ENCODE measurements at places on chromosomes 11 and 22. TPM values are rescaled to one million over a fixed set of nuclear protein-coding genes. Genes with fewer than 3 reads are reported as not detected.

DNA sequence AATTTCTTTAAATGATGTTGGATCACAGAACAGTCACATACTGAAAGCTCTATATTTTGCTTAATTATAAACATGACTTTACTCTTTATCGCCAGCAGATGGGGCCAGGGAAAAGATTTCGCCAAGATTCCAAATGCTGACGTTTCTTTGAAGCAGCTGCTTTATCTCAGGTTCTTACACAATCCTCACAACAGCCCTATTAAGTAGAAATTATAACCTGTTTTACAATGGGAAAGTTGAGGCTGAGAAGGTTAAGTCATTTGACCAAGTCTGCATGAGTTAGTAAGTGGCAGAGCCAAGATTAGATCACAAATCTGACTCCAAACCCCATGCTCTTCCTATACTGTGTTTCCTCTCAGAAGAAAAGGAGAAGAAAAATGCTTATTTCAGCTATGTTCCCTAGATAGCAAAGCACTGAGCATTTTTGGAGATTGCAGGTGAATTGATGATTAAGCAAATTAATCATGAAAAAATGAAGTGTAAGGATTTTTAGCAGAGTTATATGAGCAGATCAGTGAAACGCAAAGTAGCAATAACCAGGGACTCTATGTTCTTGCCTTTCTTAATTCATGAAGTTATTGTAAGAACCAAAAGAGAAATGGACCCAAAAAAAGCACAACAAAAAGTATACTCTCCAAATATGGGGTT, 79.0 kb downstream of the AASDHPPT start:
- no peak for ATAC-seq

- ATAC-seq, result peak; percentile 13
Measured at GRCh38 chr11:107844041-107844440, 14.5 kb downstream of the SLC35F2 start.

DNA sequence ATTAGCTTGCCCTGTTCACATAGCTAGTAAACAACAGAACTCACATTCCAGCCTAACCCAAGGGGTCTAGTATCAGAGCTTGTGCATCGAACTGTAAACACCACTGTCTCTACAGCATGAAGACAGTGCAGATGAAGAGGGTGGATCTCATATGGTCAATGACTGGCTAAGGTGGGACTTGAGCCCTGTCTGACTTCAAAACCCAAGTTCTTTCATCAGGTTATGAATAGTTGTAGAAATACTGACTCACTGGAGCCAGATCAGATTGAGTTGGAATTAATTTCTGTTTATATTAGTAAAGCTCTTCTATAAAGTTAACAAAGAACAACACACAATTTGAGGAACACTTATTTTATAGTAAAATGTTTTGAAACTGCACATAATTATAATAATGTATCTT, 161.7 kb upstream of the ARHGAP20 start:
- no peak for ATAC-seq

GRCh38 chr22:49154433-49154832, 673.2 kb downstream of the BRD1 start:
- no peak for ATAC-seq

GRCh38 chr11:15499674-15500073, 385.0 kb downstream of the INSC start:
- ATAC-seq, result no peak

GRCh38 chr11:61919705-61920631, 2.6 kb upstream of the RAB3IL1 start:
- no peak for ATAC-seq

- no peak for ATAC-seq
Measured at GRCh38 chr22:19769393-19769715, 8.8 kb downstream of the TBX1 start.

DNA sequence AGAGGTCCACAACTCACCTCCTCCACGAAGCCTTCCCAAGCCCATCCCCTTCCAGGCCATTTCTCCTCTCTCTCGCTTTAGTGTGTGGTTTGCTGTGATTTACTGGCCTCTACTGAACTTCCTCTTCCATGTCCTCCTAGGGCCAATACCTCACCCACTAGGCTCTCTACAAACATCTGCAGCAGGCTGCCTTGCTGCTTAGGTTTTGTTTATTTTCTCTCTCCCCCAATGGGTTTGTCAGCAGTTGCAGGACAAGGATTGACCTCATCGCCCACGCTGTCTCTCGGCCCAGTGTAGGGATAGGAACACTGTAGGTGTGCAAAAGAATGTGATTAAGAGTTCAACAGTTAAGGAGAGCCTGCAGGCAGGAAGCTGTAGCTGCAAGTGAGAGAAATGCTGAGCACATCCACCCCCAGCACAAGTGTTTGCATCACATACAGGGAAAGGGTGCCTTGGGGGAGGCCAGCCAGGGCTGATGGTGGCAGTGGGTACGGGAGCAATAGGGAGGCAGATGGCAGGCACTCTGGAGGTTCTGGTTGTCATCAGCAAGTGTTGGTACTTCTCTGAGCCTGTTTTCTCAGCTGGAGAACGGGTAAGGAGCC, 1.4 kb downstream of the PC start:
- ATAC-seq, result no peak

DNA sequence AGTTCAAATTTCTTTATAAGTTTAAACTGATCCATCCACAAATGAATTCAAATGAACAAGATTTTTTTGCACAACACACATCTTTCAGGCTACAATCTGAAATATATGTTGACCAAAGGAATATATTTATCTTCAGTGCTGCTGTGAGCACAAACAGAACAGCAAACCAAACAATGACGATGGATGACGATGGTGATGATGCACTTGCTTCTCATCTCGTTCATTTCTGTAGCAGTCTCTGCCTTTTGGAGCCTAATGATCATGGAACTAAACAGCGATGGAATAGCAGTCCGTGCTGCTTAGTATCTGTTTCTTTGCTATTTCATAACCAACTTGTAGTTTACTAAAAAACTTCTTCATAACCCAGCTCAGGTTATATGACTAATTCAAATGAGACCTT, 220.7 kb upstream of the BLID start:
- no peak for ATAC-seq

DNA sequence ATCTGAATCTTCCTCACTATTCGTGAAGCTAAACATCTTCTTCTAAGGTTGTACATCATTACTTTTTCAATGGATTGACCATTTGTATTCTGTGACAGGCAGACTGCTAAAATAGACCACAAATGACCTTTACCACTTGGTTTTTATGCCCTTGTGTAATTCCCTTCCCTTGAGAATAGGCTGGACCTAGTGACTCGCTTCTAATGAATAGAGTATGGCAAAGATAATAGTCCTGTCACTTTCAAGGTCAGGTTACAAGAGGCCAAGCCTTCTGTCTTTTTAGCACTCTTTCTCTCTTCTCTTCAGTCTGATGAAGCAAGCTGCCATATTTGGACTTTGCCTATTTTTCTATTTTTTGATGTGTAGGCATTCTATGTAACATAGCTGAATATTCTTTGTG, 492.9 kb downstream of the SOX6 start:
- ATAC-seq, result no peak

GRCh38 chr22:36900880-36901279, 12.5 kb upstream of the CSF2RB start:
- no peak for ATAC-seq

DNA sequence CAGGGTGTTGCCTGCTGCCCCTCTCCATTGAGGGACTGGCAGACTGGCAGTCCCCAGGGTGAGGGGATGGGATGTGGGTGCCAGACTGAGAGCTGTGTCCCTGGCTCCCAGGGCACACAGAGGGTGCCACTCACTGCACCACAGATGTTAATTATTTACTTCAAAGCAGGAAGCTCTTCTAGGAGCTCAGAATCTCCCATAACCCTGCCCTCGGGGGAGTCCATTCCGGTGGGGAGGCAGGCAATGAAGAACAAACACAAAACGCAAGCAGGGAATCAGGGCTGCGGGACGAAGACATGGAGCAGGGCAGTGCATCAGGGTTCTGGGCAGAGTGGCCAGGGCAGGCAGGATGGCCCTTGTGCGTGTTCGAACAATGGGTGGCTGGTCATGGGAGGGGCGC, 24.4 kb upstream of the FLRT1 start:
- no peak for ATAC-seq

DNA sequence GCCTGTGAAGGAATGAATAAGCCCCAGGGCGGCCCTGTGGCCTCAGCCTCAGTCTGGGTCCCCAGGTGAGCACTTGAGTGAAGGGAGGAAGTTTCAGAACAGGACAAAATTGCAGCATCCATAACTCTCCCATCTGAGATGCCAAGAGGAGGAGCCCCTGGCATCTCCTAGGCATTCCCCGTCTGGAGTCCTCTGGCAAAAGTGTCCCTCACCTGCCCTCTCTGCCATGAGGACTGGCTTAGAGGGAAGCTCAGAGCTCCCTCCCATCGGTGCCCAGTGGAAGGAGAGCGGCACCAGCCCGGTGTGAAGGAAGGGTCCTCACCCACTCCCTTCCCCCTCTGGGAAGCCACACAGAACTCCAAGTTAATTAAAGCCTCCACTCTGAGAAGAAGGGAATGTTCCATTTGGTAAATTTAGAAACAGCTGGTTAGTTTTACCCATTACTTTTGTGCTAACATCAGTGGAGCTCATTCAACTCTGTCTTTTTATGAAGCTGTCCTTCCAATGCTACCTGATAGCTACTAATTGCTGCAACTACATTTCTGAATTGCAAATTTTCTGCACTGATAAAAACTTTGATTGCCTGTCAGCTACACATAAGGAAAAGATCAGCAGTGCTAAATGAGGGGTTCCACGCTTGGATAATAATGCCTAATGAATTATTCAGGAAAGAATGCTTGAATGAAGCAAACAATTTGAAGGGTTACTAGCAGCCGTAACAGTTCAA, 123.3 kb upstream of the RCN1 start:
- no peak for ATAC-seq

GRCh38 chr11:78415338-78415737, 2.3 kb downstream of the GAB2 start:
- no peak for ATAC-seq

DNA sequence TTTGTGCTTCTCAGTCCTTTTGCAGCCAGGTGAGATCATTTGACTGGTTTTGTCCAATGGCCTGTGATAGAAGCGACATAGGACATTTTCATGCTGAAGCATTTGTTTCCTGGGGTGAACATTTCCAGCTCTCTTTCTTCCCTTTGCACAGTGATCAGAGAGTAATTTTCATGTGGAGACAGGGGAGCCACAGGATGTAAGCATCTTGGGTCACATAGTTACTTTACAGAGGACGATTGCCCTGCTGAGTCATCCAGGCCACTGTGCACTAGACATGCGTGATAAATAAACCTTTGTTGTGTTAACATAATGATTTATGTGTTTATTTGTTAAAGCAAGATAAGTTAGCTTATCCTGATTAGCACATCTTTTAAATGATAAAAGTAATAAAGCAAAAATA, 263.5 kb upstream of the CCDC179 start:
- ATAC-seq, result no peak

DNA sequence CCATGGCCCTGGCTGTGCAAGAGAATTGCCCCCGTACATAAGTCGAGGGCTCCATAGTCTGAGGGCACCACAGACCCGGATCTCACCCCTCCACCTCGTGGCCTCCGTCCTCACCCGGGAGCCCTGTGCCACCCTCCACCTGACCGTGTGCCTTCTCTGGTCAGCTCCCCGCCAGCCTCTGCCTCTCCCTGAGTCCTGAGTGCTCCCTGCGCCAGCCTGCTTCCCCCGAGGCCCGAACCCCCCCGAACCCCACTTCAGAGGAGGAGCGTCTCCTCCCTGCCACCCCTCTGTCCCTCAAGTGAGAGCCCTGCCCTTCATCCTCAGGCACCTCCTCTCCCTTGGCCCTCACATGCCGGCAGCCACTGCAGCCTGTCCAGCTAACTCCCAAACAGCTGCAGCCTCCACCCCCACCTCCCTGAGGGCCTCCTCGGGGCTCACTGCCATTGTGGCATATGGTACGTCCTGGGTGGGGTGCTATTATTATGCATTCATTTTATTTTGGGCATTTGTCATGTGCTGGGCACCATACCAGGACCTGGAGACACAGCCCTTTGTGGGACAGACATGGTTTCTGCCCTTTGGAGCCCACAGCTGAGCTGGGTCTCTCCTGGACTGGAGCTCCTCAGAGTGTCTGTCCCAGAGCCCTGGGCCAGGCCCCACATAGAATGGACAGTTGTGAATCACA, 67.2 kb downstream of the MYO7A start:
- ATAC-seq, result no peak

GRCh38 chr11:128500493-128500892, 86.9 kb downstream of the ETS1 start:
- no peak for ATAC-seq

Gene SLC7A4
- not detected for total RNA-seq

Gene JAML
- total RNA-seq, result 74.0 TPM

Gene CREBZF
- total RNA-seq, result 56.7 TPM

Gene SLC5A4
- total RNA-seq, result not detected

Gene CST6
- total RNA-seq, result not detected

Gene ELMOD1
- not detected for total RNA-seq

Gene ADORA2A
- total RNA-seq, result 25.9 TPM

Gene YPEL4
- 1.5 TPM for total RNA-seq

Gene E2F8
- 15.7 TPM for total RNA-seq
